ENCODE measurements at places on chromosomes 2 and 18. TPM values are rescaled to one million over a fixed set of nuclear protein-coding genes. Genes with fewer than 3 reads are reported as not detected.

DNA sequence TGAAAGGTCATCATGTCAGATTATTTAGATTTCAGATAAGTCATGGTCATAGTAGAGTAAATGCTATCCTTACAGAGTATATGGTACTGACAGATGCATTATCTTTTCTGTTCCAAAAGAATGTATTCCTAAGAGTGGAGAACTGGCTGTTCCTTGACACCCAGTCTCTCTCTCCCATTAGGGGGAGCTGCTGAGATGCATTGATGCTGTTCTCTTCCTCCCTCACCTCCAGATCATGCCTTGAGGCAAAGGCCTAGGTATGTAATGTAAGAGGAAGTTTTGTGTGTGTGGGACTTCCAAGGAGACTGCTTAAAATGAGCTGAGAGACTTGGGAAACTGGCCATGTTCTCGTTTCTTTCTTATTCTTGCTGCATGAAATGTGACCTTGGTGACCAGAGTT is 979.5 kb upstream of the CELF4 start:
- no peak for DNase-seq

The IL36G gene
- total RNA-seq, result not detected

The ATP6V1C2 gene
- not detected for total RNA-seq

DNA sequence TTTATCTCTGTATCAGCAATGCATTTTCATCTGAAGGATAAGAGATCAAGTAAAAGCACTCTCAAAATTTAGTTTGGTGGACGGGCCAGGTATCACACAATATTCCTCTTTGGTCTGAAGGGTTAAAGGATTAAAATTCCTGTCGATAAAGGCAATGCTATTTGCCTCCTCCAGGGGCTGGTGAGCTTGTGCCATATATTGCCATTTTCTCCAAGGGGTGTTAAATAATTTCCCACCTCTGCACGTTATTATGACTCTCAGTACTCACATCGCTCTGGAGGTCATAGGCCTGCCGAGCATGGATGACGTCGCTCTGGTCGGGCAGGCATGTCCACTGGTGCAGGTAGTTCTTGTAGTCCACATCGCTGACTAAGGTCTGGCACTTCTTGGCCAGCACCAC is 94.2 kb downstream of the NEB start:
- DNase-seq, result no peak

DNA sequence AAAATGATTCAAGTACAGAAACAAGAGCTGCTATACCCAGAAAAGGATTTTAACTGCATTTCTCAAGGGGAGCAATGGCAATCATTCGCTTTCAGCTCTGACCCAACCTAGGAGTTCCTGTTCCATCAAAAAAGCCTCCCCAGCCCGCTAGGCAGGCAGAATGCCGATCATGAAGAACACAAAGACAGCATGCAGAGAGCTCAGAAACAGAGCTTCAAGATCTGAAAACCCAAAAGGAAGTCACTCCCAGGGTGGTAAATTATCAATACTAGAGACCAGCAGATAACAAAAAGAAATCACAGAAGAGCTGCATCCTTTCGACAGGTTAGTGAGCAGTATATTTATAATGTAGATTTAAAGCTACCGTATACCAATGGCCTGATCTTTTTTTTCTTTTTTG is 84.8 kb upstream of the CRIM1 start:
- DNase-seq, result no peak

The HOXD13 gene
- total RNA-seq, result not detected

The STARD6 gene
- not detected for total RNA-seq

The ICOS gene
- not detected for total RNA-seq

DNA sequence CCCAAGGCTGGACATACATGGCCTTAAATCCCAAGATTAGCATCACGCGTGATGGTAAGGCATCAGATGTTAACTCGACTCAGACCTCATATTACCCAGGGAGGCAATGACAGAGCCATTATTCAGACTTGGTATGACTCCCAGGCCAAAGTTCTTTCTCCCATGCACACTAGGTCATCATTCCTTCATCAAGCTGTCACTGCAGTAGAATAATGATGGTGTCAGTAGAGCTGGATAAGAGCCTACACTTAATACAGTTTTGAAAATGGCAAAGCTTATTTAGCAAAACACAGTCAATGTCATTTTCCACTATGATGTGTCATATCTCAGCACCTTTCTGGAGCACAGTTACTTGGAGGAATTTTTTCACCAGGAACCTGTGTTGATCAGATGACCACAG is 663.3 kb downstream of the SUCLG1 start:
- DNase-seq, result no peak

The CWC22 gene
- 13.9 TPM for total RNA-seq

The ERBB4 gene
- 0.16 TPM for total RNA-seq

GRCh38 chr2:60958361-60958760 is 59.2 kb upstream of the PEX13 start:
- no peak for DNase-seq

DNA sequence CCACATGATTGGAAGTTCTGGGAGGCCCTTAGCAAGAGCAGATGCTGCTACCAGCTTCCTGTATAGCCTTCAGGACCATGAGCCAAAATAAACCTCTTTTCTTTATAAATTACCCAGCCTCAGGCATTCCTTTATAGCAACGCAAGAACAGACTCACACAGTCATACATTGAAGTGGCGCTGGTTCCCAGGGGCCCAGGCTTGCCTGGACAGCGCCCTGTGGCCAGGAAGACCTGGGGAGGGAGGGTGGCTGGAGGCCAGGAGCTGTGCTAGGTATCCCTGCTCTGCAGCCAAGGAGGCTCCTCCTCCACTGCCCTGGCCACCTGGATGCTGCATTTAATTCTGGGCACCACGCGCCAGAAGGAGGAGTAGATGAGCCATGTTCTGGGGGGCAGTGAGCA is 98.1 kb downstream of the AGAP1 start:
- DNase-seq, result no peak

DNA sequence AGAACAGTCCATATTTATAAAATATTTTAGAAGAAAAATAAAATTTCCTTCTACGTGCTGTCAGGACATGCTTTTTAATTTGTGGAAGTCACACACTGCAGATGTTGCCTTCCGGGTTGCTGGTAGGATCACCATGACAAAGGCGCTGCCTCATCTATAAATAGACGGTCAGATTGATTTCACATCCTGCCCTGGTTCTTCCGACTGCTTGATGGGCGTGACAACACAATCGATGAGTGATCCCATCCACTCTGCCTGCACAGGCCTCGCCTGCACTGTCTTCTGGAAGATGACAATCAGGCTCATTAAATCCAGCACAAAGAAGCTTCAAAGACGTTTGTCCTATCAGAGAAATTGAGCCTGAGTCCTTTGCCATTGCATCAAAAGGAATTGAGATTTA is 318.9 kb upstream of the TRIB2 start:
- DNase-seq, result peak; percentile 42

DNA sequence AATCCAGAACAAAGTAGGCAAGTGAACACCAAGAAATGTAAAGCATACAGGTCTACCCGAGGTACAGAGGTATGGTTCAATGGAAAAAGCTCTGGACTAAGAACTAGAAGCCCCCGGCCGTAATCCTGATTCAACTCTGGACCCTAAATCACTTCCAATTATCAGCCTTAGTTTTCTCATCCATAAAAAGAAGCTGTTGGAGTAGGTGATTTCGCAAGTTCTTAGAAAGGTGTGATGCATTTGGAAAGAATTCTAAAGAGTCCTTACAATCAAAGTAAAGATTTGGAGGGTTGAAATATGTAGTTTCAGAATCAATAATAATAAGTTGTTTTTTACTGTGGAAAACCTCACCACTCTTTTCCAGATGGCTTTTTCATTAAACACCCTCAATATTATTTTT is 622.1 kb upstream of the ID2 start:
- DNase-seq, result no peak

DNA sequence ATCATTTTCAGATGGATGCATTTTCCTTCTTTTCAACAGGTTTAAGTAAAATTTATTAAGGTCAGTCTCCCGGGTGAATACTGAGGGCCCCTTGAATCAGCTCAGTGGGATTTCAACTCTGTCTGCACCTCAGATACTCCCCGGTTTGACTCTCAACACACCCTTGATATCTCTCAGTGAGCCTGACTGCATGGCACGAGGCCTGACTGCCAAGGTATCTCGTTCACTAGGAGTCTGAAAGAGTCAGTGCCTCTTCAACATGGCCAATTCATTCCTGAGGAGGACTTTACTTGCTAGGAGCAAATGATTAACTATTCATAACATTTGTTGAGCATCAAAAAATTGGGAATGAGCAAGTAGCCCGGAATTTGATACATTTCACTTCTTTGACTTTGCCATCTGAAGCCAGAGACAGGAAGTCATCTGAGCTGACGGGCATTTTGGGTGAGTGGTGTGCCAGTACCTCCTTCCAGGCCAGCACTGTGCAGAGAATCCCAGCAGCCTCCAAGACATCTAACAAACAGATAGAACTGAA is 81.0 kb downstream of the VAPA start:
- no peak for DNase-seq

The ITPRID2 gene
- total RNA-seq, result 121 TPM

The ACTG2 gene
- total RNA-seq, result not detected

DNA sequence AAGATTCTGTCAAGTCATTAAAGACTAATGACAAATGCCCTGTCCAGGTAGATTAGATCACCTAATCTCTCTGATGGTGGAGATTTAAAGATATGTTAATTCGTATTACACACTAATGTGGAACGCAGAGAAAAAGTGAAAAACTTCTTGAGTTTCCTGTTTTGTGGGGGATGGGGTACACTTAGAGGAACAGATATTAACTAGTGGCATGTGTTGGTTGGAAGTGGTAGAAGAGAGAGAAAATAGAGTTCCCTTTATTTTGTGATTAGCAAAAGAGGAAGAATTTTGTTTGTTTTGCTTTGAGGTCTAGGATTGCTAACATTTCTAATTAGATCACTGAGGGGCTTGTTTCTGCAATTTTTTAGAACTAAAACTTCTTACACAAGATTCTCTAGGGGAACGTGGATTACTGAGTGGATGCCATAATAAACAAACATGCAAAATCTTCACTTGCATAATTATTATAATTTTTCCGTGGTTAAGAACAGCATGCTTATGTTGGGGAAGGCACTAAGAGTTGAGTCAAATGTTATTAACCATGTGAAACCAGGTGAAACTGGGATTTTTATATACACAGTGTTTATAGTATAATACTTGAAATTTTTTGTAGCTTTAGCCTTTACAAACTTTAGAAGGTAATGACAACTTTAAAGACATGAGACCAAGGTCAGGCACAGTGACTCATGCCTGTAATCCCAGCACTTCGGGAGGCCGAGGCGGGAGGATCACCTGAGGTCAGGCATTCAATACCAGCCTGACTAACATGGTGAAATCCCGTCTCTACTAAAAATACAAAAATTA is 97.4 kb upstream of the STK17B start:
- DNase-seq, result no peak

The NEB gene
- 1,145 TPM for total RNA-seq

DNA sequence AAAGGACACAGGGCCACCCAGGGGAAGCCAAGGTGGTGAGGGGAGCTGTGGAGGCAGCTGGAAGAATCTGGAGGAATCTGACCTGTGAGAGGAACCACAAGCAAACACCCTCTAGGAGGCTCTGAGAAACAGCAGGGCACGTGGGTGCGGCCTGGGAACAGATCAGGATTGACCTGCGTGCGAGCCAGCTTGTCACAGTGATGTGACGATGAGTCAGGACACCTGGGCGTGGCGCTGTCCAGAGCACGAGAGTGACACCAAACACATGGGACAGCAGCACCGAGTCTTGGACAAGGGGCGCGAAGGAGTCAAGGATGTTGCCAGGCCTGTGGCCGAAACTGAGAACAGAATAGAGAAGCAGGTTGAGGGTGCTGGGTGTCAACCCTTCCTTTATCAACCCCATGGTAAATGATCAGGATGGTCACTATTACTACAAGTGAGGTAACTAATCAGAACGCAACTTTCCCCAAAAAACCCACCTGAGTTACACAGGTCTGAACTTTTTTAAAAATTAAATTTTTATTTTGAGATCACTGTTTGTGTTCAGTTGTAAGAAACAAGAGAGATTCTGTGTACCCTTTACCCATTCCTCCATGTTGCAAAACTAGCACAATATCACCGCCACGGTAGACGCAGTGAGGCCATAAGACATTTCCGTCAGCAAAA is 637 bp upstream of the SFT2D3 start:
- peak; percentile 59 for DNase-seq

DNA sequence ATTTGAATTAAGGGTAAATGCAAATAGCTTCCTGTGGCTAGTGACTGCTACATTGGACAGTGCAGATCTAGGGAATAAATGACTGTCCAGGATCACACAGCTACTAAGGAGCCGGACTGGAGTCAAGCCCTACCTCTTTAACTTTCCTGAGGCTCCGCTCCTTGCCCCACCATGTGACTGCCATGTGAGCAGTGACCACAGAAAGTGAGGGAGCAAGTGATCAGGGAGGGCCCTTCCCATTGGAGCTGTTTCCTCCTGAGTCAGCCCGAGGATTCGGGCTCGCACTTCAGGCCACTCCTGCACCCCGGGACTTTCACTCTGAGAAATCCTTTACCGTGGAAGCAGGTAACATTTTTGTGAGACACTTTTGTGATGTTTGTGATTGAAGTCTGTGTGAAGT is 198.0 kb downstream of the ANKRD30B start:
- DNase-seq, result no peak

The PAX8 gene
- total RNA-seq, result 27.8 TPM

DNA sequence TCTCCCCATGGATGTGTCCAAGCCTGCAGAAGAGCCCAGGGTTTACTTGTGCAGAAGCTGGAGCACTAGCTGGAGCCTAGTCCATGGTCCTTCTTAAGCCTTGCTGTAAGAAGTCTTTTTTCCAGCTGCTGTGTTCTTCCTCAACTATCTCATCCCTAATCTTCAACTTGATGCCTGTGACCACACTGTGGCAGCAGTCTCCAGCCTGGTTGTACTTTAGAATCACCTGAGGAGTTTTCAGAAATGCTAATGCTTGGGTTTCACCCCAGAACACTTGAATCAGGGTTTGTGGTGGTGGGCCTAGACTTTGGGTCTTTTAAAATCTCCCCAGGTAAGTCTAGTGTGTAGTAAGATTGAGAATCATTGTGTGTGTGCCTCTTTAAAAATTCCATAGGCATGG is 173.6 kb downstream of the ADCYAP1 start:
- no peak for DNase-seq

The KRTCAP3 gene
- not detected for total RNA-seq

All from myocyte (in vitro differentiated cells).